ENCODE measurements at places on chromosomes 13 and 19. TPM values are rescaled to one million over a fixed set of nuclear protein-coding genes. Genes with fewer than 3 reads are reported as not detected.

The ATP4B gene
- total RNA-seq, result not detected

The ZNF568 gene
- 7.2 TPM for total RNA-seq

The PRPF31 gene
- 55.0 TPM for total RNA-seq

The WASF3 gene
- not detected for total RNA-seq

The LIM2 gene
- not detected for total RNA-seq

The ZSCAN22 gene
- 5.4 TPM for total RNA-seq

The PEG3 gene
- total RNA-seq, result not detected

The ZNF737 gene
- 10.4 TPM for total RNA-seq

The GRK1 gene
- total RNA-seq, result not detected

The TEAD2 gene
- not detected for total RNA-seq

The SAMD1 gene
- 64.6 TPM for total RNA-seq

The ZNF790 gene
- total RNA-seq, result 8.9 TPM

The ADPRHL1 gene
- 0.71 TPM for total RNA-seq

The LRG1 gene
- 0.15 TPM for total RNA-seq

The PLVAP gene
- total RNA-seq, result not detected

The ZNF284 gene
- 1.6 TPM for total RNA-seq

The APOC4 gene
- total RNA-seq, result not detected

The MAB21L1 gene
- not detected for total RNA-seq

The RSPH6A gene
- 0.25 TPM for total RNA-seq

The GIPC3 gene
- 0.15 TPM for total RNA-seq

The KASH5 gene
- 0.81 TPM for total RNA-seq

The ERF gene
- 46.9 TPM for total RNA-seq

The IGFL4 gene
- not detected for total RNA-seq

The NKG7 gene
- total RNA-seq, result 428 TPM

The SIGLECL1 gene
- not detected for total RNA-seq

The STAP2 gene
- 8.6 TPM for total RNA-seq

The WDR88 gene
- total RNA-seq, result not detected

The CCDC106 gene
- 3.8 TPM for total RNA-seq

The NLRP12 gene
- 0.08 TPM for total RNA-seq

The NOVA2 gene
- 0.15 TPM for total RNA-seq

Data from activated CD4-positive, alpha-beta memory T cell treated with anti-CD3 and anti-CD28 coated beads, Interleukin-2, amount 10 ng/mL, durations not matched to agents 7 days and 5 days (primary cell).